NB4 (cell line): ENCODE measurements at places on chromosomes 4 and X.

- no peak for DNase-seq
These were observed 32.0 kb upstream of the SMARCAD1 start for GRCh38 chr4:94175553-94176261.

DNA sequence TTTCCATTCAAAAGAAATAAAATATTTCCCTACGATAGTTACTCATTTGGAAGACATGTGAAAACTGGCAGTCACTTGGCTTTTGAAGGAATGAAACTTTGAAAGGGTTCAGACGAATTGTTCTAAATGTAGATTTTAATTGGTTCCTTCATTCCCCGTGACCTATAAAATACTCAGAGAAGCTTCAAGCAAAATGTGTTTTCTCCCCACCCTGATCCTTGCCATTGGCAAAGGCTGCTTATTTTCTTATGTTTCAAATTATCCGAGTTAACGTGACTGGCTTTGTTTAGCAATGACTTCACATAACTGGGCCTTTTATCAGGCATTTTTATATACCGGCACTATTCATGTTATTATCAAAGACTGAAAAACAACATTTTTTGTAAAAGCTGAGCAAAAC lies 204.1 kb upstream of the NEIL3 start:
- no peak for DNase-seq

DNA sequence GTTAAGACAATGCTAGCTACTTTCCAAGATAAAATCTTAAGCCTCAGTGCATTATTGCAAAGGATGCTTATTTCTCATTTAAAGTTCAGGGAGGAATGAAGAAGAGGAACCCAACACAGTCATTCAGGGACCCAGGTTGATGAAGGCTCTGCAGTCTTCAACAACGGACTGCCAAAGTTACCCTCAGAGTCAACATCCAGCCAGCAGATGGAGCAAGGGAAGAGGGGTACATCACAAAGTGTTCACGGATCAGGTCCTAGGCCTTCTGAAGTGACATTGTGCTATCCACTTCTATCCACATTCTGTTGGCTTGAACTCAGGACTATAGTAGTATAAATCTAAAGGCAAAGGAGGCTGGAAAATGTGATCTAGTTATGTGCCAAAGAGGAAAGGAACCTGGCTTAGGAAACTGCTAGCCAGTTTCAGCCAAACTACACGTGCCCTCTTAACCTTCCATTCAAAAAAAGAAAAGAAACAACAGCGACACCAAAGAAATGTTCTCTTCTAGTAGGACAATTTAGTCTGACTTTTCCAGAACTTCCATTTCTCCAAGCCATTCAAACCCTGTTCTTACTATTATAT lies 28.8 kb downstream of the NKX6-1 start:
- DNase-seq = peak; percentile 31

- DNase-seq = no peak
These were observed 38.7 kb upstream of the GYPA start for GRCh38 chr4:144179152-144179739.

DNA sequence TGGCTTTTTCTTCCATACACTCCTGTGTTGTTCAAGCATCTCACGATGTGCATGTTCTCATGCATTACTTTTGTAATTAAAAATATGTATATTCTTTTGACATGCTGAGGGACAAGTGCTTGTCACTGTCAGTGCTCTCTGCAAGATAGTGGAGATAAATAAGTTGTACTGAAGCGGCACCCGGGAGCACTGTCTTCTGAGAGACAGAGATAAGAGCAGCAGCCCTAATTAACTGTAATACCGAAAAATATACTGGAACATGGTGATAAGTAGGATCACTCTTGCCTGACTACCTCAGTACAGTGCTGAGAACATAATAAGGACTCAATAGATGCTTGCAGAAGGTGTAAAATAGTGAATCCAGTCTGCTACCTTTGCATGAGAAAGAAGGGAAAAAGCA lies 9.4 kb upstream of the GPR173 start:
- DNase-seq = no peak

DNA sequence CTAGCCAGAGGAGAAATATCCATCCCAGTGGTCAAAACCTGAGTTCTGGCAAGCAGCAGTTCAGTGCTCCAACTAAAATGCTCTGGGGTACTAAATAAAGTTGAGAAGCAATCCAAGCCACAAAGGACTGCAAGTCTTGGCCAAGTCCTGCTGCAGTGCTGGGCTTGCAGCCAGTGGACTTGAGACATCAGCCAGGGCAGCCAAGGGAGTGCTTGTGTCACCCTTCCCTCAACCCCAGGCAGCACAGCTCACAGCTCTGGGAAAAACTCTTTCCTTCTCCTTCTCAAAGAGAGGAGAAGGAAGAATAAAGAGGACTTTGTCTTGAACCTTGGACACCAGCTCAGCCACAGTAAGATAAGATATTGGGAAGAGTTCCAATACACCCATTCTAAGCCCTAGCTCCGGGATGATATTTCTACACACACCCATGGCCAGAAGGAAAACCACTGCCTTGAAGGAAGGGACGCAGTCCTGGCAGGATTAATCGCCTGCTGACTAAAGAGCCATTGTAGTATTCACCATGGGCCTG lies 99.8 kb downstream of the PTCHD1 start:
- DNase-seq = no peak

- no peak for DNase-seq
These were observed at the start of gene KCND1 for GRCh38 chrX:48971249-48972219. TSS of gene KCND1 (minus strand) at chrX:48971844. CDS start at chrX:48970271, 1,573 bp downstream.

- no peak for DNase-seq
These were observed 133.5 kb upstream of the FAM47B start for GRCh38 chrX:34809096-34809495.

DNA sequence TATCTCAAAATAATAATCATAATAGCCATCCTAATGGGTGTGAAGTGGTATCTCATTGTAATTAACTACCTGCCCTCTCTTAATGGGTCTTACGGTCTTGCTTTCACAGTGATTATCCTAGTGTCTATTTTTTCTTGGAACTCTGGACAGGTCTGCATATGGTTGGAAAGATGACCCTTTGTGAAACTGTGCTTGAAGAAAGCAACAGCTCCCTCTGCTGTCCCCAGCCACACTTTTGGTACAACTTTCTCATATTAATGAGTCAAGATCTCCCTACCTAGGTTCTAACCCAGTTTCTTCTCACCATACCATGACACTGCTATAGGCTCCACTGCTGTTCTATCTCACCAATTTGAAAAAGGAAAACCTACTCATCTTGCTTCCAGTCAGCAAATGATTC lies 2.4 kb downstream of the TFDP3 start:
- peak; percentile 11 for DNase-seq

DNA sequence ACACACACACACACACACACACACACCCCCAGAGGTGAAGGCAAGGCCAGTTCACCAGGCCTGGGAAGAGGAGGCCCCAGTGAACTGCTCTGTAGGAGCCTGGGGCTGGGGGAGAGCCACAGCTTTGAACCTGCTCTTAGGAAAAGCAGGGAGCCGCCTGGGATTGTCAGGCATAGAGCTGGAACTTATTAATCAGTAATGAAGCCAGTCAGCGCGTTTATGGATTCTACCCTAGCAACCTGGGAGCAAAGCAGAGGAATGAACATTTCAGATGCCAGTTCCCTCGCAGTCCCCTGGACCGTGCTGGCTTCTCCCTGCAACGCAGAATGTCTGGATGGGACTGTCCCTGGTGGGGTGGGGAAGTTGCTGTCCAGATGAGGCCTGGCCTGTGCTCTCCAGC lies 45.3 kb upstream of the DDX3X start:
- no peak for DNase-seq

GRCh38 chrX:39869846-39870601 lies 227.7 kb downstream of the BCOR start:
- peak; percentile 78 for DNase-seq

DNA sequence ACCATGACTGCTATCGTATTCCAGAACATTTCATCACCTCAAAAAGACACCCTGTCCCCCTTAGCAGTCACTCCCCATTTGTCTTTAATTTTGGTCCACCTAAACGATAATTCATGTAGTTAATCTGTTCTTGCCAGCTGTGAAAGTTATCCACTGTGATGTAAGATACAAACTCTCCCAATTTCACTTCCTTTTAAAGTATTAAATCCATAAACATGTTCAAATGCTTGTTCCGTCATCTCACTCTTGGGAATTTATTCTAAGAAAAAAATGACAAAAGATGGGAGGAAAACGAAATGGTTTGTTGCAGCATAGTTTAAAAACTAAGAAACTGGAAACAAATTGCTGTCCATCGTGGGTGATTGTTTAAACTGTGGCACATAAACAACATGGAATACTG lies 53.7 kb upstream of the IRF2 start:
- DNase-seq = no peak

GRCh38 chr4:3388471-3389232 lies 53.1 kb upstream of the HGFAC start:
- peak; percentile 79 for DNase-seq

DNA sequence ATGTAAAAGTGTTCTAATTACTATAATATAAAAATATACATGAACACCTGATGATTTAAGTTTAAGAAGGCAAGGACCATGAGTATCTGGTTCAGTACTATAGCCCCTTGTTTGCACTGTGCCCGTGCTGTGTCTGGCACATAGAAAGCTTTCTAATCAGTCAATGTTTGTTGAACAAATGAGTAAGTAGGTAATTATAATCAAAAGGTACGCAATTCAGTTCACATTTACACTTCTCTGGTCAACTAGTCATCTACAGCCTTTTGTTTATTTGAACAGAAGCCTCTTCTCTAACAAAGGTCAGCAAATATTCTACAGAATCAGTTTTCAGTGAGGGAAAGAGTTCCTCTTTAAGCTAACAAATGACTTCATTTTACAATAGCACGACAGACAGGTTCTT lies 523.3 kb downstream of the SMARCA1 start:
- DNase-seq = no peak

- DNase-seq = no peak
These were observed 207.8 kb downstream of the ADGRL3 start for GRCh38 chr4:61407642-61408618.
